ENCODE measurements at places on chromosomes 16 and 17.
A peak's percentile ranks its signal among the peaks of the same experiment; 100 is the strongest.

DNA sequence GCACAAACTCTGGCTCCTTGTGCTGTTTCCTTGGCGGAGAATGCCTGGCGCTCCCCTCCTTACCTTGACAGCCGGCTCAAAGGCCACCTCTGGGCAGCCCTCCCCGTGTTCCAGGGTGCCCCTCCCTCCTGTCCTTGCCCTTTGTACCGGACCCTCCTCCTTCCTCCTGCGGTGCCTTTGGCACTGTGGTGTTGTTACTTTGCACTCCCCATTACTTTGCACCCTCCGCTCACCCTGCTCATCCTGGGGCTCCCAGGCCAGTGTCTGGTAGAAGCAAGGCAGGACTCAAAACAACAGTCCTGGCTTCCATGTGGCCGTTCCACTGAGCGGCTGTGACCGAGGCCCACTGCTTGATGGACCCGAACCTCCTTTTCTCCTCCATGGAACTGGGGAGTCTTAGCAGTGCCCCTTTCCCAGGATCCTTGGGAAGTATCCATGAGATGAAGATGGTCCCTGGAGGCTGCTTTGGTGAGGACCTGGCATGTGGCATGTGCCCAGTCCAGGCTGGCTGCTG, 147.8 kb downstream of the CMIP start:
- no peak for DNase-seq

DNA sequence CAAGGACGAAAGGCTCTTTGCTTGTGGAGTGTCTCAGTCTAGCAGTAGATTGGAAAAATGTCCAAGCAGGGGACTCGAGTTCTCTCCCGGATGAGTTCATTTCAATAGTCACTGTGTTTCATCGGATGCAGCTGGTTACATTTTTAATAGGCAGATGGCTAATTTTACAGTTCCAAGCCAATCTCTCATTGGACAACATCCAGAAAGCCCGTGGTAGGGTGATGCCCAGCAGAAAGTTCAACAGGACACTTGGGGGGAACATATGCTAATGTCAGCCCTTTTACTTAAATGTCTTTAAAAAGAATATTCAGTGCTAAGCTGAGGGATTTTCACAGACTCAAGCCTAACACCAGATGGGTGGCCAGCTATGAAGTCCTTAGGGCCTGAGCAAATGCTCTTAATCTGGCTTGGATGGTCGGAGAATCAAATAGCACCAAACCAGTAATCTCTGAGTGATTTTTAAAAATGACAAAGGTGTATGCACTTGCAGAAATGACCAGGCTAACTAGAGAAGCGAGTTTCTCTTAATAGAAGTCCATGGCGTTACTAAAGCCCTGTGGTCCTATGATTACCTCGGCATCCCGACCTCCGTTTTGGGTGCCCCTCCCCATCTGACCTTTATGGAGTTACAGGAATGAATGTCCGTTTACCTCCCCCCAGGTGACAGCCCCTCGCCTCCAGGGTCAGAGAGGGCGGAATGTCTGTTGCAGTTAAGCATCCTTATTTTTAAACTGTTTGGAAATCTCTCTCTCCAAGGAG, 289.2 kb upstream of the SALL1 start:
- DNase-seq = no peak

DNA sequence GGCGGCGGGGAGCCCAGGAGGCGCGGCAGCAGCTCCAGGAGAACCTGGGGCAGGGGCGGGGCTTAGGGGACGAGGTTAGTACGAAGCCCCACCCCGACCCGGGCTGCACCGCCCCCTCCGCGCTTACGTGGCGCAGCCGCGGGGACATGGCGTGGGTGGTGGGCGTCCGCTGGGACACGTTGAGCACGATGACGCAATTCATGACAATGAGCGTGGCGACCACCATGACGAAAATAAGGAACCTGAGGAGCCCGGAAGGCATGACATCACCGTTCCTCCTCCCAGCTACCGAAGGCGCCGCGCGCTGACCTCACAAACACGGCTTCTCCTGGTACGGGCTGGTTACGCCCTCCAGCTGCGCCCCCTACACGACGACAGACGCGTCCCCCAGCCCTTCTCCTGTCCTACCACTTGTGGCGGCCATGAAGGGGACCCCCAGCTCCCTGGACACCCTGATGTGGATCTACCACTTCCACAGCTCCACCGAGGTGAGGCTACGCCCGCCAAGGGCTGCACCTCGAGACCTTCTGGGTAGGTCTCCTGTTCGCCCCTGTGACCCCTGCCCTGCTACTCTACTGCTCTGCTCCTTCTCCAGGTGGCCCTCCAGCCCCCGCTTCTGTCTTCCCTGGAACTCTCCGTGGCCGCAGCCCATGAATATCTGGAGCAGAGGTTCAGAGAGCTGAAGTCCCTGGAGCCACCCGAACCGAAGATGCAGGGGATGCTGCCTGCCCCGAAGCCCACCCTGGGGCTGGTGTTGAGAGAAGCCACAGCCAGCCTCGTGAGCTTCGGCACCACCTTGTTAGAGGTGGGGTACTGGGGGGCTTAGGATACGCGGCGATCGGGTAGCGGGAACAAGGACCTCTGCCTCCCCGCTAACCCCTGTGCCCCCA, at the start of gene C17orf107:
TSS of gene C17orf107 (plus strand) at position 196 of the 890 bp plus-strand sequence. CDS start at position 423, 227 bp downstream.
- peak; percentile 95 for DNase-seq

- no peak for DNase-seq
Observed at GRCh38 chr17:68033636-68034451, 1.7 kb upstream of the KPNA2 start.

GRCh38 chr16:65975049-65975708, 391.3 kb upstream of the CDH5 start:
- DNase-seq = no peak

DNA sequence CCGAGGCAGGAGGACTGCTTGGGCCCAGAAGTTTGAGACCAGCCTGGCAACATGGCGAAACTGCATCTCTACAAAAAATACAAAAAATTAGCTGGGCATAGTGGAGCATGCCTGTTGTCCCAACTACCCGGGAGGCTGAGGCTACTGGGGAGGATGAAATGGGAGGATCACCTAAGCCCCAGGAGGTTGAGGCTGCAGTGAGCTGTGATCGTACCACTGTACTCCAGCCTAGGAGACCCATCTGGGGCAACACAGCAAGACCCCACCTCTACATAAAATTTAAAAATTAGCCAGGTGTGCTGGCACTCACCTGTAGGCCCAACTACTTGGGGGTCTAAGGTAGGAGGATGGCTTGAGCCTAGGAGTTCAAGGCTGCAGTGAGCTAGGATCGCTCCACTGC, 1.8 kb downstream of the PAM16 start:
- DNase-seq = no peak

DNA sequence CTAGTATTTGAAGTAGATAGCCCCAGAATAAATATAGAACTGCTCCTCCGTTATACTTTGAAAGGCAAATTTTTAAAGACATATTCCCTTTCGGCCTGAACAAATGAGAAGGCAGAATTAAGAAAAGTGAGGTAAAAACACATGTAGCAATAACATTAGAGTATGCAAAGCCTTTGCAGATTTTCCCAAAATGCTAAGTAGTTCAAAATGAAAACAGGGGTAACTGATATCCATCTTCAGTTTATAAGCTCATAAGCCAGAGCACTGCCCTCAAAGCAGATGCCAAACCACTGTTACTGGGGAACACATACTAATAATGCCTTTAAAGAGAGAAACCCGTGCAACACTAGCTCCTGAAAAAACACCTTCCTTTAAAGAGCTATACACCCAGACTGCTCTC, 51.3 kb upstream of the CLEC18B start:
- no peak for DNase-seq

DNA sequence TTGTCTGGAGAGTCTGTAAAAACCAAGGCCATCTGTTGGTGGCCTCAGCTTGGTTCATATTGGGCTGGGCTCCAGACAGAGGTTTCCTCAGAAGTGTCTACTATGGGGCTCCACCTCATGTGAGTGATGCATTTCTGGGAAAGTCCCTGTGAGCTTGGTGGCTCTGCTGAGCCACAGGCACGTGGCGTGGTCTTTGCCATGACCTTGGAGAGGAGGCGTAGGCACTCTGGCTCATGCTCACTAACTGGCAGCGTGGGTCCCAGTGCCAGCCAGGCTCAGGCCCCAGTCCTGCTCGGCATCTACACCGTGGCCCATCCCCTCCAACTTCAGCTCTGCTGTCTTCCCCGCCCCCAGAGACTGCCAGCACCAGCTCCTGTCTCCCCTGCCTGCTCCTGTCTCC, 10.7 kb upstream of the SMTNL2 start:
- peak; percentile 19 for DNase-seq

DNA sequence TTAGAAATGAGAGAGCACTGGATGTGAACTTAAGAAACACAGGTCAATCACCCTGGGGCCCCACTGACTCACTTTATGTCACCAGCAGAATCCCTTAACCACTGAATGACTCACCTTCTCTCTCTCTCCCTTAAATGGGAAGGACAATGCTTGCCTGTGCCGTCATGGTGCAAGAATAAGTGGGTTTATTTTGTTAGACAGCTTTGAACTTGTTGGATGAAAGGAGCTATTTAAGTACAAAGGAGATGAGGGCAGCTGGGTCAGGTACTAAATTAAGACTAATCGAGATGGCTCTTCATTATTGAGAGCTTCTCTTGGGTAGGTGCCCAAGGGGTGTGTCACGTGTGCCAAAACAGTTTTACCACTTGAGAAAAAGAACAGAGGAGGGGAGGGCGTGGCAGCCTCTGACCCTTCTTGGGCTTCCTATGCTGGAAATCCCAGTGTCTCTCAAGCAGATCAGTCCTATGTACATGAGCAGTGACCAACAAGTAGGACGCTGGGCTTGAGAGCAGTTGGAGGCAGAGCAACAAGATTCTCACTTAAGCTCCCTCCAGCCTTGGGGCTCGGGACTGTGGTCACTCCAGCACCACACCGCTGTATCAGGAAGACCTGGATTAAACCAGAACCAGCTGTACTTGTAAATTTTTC, 6.7 kb upstream of the KRT31 start:
- DNase-seq = no peak

DNA sequence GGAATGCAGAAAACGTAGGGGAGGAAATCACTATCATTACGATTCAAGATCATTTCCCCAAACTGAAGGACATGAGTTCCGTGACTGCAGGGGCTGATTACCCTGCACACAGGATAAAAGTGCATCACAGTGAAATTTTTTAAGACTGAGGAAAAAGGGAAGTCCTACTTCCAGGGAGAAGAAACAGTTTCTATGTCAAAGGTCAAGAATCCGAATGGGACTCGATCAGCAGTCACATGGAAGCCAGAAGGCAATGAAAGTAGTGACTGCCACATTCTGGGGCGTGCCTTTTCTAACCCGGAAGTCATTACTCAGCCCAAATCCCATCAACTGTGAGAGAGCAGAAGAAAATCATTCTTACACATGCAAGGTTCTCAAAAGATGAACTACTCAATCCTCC, 12.1 kb downstream of the ZZEF1 start:
- no peak for DNase-seq

- DNase-seq = no peak
Observed at GRCh38 chr16:35795361-35796029, 2336.1 kb downstream of the TP53TG3F start.

- no peak for DNase-seq
Observed at GRCh38 chr17:9179602-9180001, 158.3 kb downstream of the NTN1 start.

- DNase-seq = no peak
Observed at GRCh38 chr16:8627456-8627855, 6.0 kb downstream of the METTL22 start.

- no peak for DNase-seq
Observed at GRCh38 chr16:75038036-75038858, 39.4 kb downstream of the ZNRF1 start.

GRCh38 chr16:9090101-9090959, 1.1 kb upstream of the HAPSTR1 start:
- DNase-seq = peak; percentile 25

DNA sequence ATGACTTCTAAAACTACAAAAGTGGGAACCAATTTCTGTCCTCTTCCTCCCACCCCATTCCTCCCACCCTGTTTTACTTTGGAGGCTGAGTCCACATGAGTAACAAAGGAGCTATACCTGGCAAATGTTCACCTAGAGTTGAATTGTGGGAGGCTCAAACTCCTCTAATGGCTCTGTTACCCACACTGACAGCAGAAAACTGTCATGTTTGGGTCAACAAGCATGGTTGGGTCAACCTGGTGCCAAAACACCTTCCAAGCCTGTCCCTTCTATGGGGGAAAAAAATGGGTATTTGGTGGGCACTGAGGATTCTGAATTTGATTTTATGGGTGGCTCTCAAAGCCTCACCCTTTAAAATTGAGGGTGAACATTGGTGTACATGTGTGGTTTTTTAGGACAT, 12.0 kb upstream of the HOXB13 start:
- no peak for DNase-seq

DNA sequence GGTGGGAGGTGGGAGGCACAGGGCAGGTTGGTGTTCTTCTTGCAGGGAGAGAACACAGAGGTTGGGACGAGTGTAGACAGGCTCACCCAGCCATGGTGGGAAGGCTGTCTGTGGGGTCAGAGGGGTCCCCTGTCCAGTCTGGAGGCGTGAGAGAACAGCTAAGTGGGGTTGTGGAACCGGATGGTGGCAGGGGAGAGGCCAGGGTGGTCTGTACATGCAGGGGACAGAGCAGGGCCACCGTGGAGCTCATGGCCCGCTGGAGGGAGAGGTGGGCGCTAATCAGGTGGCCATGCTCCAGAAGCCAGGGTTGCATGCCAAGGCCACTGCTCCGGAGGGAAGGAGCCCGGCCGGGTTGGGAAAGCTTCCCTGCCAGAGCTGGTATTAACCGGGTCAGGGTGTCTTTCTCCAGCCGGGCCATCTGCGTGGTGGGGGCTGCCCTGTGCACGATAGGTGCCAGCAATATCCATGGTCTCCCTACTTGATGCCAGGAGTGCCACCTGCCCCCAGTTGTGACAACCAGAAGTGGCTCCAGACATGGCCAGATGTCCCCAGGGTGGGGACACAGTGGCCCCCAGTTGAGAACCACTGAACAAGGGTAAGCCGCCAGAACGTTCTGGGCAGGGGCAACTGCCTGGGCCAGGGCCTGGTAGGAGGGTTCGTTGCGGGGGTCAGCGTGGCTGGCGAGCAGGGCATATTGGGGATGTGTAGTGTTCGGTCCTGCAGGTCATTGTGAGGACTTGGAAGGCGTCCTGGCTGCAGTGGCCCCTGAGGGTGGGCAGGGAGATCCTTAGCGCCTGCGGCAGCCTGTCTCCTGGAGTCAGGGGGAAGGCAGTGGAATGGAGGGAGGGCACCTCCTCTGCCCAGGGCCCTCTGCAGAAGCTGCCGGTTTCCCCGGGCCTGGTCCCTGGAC, 5.1 kb downstream of the SNN start:
- no peak for DNase-seq

- DNase-seq = no peak
Observed at GRCh38 chr16:25395528-25395927, 137.9 kb upstream of the ZKSCAN2 start.

DNA sequence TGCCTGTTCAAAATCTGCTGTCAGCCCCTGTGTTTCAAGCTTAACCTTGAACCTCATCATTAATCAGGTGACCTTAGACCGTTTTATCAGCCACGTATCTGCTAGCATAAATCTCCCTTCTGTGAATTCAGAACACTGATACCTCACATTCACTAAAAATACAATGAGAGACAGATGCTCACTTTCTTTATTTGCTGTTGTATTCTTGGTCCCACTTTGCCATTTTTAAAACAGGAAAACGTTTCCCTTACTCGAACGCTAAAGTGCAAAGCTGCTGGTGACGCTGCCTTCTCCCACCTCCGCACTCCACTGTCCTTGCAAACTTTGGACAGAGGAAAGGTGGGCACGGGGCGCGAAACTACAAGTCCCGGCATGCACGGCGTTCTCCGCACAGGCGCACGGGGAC, 220 bp upstream of the ARHGAP44 start:
- no peak for DNase-seq

GRCh38 chr16:58262592-58262991, 32.2 kb downstream of the PRSS54 start:
- no peak for DNase-seq

- DNase-seq = no peak
Observed at GRCh38 chr17:19539841-19540311, 6.2 kb downstream of the SLC47A1 start.
